ENCODE measurements at places on chromosomes 11 and 22.

DNA sequence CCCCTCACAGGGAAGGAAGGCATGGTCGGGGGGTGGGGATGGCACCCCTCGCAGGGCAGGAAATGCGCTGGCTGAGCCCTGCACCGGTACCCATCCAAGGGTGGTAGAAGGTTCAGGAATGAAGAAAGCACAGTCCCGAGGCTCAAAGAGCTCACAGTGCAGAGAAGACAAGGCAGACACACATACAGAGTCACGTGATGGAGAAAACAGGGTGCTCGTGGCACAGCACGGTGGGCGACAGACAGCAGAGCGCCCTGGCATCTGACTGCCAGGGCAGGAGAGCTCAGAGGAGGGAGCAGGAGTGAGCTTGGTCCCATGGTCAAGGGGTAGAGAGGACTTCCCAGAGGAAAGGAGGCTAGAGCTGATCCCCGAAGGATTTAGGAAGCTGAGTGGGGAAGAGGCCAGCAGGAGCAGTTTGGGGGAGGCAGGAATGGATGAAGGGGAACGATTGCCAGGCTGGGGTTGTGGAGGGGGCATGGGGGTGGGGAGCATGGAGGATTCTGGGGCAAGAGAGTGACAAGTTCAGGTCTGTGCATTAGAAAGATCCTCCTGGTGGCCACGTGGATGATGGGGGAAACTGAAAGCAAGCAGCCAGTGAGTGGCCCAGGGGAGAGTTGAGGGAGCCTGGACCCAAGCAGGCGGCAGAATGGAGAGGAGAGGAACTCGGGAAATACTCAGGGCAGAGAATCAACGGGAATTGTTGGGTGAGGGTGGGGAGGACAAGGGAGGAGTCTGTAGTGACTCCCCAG is 43.9 kb downstream of the PDE2A start:
- no peak for DNase-seq

DNA sequence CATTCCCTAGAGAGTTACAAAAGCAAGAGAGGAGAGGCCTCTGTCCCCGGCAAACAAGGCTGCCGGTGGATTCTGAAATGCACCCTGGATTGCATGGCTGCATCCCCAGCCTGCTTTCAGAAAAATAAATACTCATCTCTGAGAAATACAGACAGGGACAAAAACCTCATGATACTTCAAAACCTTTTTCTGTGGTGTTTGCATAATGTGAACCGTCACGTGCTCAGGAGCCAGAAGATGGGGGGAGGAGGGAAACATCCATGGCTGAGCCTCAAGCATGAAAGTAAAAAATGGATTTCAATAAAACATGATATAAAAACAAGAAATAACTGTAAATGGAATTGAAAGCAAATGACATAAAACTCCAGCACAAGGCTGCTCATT is 198.5 kb upstream of the NCAM1 start:
- DNase-seq: no peak

GRCh38 chr11:101401245-101401644 is 182.6 kb downstream of the TRPC6 start:
- peak; percentile 26 for DNase-seq

DNA sequence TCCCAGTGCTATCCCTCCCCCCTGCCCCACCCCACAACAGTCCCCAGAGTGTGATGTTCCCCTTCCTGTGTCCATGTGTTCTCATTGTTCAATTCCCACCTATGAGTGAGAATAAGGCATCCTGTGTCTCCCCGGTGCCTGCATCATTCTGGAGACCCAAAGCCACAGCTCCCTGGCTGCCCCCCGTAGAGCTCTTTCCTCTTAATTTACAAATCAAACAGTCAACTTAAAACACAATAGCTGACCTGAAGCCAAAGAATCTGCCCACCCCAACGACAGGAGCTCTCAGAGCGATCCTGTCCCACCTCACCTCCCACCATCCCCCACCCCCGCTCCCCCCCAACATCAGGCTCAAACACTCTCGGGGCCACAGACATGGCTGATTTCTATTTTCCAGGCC is 558.3 kb downstream of the BRD1 start:
- no peak for DNase-seq

GRCh38 chr11:43035086-43035485 is 276.7 kb upstream of the API5 start:
- no peak for DNase-seq

GRCh38 chr11:42975180-42975529 is 336.6 kb upstream of the API5 start:
- DNase-seq: no peak

- DNase-seq: no peak
These were observed 9.6 kb downstream of the OR52K1 start for GRCh38 chr11:4491878-4492606.

- DNase-seq: peak; percentile 21
These were observed 442 bp downstream of the PELI3 start for GRCh38 chr11:66467034-66467659.

GRCh38 chr11:33017478-33017877 is 1.8 kb downstream of the DEPDC7 start:
- DNase-seq: no peak

- no peak for DNase-seq
These were observed 259.7 kb upstream of the PLET1 start for GRCh38 chr11:112520354-112520753.

- DNase-seq: no peak
These were observed 20.2 kb downstream of the MS4A6E start for GRCh38 chr11:60347084-60347797.

DNA sequence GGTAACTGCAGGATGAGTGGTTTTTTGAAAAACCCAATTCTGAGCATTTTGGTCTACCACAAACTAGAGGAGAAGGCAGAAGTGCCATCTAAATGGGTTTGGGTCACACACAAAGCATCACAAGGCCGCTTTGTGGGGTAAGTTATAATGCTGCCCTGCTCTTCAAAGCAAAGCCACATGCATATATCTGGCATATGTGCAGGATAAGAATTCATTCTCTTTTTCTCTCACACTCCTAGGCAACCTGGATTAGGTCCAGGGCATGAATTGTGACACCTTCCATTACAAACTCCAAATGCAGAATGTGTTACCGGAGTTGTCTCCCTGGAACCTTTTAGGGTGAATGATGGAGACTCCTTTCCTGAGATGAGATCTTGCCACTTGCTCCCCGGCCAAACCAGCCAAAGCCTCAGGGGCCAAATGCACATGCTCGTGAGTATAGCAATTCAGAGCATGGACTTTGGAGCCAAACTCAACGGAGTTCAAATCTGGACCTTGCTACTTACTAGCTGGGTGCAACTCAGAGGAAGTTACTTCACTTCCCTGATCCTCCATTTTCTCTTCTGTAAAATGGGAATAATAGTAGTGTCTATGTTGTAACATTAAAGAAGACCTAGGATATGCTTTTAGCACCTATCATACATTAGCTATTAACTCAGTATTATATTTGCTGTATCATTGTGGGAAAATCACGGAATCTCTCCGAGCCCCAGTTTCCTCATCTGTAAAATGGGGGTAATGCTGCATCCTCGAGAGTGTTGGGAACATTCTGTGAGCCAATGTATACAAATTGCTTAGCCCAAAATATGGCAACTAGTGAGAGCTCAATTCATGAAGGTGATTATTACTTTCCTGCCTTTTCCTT is 96.6 kb downstream of the COMMD9 start:
- no peak for DNase-seq
